Activated T-cell treated with anti-CD3 and anti-CD28 coated beads for 24 hours (primary cell): ENCODE measurements at places on chromosomes 12 and 14.

- DNase-seq: no peak
Measured at GRCh38 chr12:1773937-1774655, 46.3 kb upstream of the LRTM2 start.

GRCh38 chr12:94033101-94033500 is 115.3 kb upstream of the PLXNC1 start:
- DNase-seq: no peak

DNA sequence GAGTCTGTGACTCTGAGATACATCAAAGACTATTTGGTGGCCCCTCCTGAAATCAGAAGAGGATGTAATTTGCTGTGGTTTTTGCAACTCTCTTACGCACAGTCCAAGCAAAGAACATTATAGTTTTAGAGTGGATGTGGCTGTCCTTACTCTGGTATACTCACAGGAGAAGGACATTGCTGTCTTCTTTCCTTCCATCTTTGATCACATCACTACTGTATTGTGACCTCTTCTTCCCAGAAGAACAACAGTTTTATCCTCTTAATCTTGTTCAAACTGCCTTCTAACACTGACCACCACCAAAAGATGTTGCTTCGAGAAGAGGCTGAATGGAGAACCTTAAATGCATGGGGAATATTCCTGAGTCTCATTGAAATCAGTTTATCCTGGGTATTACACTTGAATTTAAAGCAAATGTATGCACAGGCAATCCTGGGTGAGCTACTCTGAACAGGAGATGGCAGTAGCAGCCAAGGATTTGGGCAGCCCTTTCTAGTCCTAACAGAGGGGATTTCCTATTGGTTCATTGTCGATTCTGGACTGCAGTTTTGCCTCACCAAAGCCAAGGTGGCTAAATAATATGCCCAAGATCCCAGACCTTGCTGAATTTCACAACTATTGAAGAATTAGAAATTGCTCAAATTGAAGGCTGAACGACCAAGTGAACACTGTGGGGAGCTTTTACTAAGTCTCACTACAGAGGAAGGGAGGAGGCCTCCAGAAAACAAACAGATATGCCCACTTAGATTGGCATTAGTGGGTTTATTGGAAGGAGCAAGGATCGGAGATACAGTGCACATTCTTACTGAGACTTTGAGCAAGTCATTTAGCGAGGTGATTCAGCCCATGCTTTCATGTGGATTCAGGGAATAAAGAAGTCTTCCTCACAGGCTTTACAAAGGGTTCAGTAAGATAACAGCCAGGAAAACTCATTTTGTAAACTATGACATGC is 282.8 kb downstream of the PAWR start:
- no peak for DNase-seq

- no peak for DNase-seq
Measured at GRCh38 chr14:24846261-24846660, 203.7 kb downstream of the STXBP6 start.

DNA sequence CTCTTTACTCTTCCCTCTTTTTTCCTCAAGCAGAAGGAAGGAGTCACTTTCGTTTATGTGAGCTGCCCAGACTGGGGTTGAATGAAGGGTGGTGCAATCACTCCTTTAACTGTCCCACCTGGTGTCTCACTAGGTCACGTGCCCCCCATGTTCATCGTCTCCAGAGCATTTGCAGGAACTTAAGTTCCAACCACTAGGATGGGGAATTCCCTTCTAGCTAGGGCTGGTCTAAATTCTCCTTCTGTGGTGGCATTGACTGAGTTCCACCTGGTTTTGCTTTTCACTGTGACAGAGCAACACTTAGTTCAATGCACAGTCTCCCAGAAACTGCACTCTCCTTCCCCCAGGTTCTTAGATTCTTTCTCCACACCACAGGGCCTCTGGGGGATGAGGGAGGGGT is 9.5 kb downstream of the FANCM start:
- no peak for DNase-seq

GRCh38 chr12:32470936-32471470 is 71.6 kb downstream of the FGD4 start:
- no peak for DNase-seq

DNA sequence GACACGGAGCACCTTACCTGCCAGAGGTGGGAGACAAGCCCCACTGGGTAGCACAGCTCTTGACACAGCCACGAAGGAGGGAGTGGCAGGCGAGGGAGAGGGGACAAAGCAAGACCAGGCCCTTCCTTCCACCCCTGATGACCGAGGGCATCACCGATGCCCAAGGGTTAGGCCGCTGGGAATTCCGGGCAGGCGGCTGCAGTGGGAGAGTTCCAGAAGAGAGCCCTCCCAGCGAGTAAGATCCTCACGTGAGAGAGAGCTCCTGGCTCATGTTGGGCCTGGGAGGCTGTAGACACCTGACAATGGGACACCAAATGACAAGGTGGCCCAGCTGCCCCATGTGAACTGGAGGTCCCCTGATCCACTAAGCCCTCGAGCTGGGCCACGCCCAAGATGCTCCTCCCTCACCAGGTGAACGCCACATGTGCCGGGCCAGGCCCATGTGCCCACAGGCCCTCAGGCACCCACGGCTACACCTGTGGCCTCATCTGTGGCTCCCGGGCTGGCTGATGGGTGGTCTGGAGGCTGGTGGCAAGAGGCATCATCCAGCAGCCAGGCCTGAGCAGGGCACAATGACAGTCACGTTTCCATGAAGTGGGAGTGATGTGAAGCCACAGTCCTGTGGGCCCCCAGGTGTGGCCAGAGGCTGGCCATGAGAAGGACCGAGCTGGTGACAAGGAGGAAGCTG is 32.1 kb upstream of the C14orf180 start:
- DNase-seq: no peak

GRCh38 chr12:115761784-115762183 is 515.7 kb downstream of the MED13L start:
- no peak for DNase-seq

- DNase-seq: no peak
Measured at GRCh38 chr12:73106296-73106695, 834.1 kb downstream of the TRHDE start.

DNA sequence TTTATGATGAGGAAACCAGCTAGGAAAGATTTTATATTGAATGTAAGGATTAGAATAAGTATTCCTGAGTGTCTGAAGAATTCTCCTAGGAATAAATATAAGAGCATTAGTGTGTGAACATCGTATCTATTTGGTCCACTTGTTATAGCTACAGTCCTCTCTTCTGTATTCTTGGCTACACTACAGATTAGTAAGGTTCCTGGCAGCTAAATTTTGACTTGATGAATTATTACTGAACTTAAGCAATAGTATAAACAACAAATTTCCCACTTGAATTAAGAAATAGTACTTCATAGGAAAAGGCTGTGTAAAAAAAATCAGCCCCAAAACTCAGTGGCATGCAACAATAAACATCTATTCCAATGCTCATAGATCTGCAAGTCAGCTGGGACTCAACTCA is 138.4 kb upstream of the G2E3 start:
- DNase-seq: no peak

GRCh38 chr12:51869496-51869865 is 18.4 kb upstream of the ANKRD33 start:
- DNase-seq: no peak

- no peak for DNase-seq
Measured at GRCh38 chr14:68974759-68975347, 4.2 kb downstream of the ACTN1 start.

- no peak for DNase-seq
Measured at GRCh38 chr12:13788626-13789025, 192.8 kb downstream of the GRIN2B start.

GRCh38 chr12:60078026-60078425 is 482.2 kb downstream of the SLC16A7 start:
- no peak for DNase-seq

DNA sequence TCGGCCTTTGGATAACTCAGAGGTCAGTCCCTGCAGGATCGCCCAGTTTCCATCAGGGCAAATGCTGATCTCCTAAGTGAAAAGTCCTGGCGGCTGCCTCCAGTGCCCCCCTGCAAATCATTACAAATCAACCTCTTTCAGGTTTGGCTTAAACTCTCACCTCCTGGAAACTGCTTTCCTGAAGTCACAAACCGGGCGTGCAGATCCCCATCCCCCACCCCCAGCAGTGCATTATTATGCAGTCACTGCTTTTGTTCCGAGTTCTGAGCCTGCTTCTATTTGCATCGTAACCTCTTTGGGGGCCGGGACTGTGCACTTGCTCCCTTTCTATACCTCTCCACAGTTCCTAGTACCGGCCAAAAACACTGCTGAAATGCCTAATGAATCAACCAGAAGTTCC is at the start of gene USP44:
Gene USP44, minus strand, starts transcription at position 172 of the 400 bp plus-strand sequence. CDS start 17,220 bp downstream, outside the sequence.
- no peak for DNase-seq

- DNase-seq: no peak
Measured at GRCh38 chr14:96096639-96097610, 57.8 kb downstream of the C14orf132 start.

- DNase-seq: no peak
Measured at GRCh38 chr12:33226671-33227070, 212.9 kb downstream of the SYT10 start.

DNA sequence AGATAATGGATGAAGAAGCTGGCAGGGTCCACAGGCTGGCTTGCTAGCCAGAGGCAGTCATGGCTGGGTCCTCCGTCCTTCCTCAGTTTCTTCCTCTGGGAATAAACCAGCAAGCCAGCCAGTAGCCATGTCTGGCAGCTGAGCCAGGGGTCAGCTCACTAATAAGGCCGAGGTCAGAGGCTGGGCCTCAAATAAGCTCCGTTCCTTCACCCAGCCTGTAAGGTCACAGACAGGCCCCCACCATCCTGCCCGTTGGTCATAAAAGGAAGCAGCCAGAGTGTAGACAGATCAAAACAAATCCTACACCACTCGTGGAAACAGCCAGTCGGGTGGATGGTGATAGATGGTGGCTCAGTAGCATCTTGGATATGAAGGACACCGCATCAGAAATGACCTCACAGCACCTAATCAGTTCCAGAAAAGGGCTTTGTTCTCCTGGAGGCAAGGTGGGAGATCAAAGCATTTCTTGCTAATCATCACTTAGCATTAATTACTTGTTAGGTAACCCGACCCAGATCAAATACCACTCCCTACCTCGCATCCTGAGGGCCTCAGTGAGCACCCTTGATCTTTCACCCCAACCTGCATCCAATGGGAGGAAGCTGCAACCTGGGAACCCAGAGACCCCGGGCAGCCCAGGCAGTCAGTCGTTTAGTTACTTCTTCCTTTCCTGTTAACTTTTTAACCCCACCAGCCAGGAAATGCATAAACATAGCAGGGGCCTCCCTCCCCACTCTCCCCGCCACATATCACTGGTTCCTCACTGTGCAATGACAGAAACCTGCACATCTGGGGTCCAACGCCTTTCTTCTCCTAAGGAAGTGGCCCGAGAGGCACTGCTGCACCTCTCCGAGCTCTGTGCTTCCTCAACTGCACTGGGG is 90.2 kb downstream of the KDM2B start:
- no peak for DNase-seq

- no peak for DNase-seq
Measured at GRCh38 chr12:48216785-48217184, 13.7 kb upstream of the OR10AD1 start.

DNA sequence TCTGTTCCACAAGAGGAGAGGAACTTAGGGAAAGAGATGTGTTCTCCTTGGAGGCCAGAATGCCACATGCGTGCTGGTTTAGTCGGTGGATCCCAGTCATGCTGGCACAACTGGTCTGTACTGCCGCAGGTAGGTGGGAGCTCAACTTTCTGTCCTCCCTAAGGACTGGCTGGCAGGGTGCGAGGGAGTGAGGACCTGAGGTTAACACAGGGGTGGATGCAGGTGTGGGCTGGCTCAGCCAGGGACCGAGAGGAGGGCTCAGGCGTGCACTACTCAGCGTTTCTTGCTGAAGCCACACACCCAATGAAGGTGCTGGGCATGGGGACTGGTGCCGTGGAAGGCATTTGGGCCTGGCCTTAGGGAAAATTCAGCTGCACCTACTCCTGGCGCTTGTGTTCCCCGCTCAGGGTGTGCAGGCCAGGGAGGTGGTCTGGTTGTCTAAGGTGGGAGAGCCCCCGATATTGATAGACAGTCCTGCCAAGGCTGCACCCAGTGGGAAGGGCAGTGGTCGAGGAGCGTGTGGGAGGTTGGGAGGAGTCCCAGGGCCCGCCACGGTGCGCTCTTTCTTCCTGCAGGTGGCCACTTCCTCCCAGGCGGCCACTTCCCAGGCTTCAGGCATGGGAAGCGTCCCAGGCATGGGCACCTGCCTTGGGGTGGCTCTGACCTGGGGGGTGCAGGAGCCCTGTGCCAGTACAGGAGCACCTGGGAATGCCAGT is 138.4 kb downstream of the ADGRD1 start:
- no peak for DNase-seq

GRCh38 chr14:20631023-20631879 is 10.2 kb downstream of the OR6S1 start:
- peak; percentile 54 for DNase-seq

DNA sequence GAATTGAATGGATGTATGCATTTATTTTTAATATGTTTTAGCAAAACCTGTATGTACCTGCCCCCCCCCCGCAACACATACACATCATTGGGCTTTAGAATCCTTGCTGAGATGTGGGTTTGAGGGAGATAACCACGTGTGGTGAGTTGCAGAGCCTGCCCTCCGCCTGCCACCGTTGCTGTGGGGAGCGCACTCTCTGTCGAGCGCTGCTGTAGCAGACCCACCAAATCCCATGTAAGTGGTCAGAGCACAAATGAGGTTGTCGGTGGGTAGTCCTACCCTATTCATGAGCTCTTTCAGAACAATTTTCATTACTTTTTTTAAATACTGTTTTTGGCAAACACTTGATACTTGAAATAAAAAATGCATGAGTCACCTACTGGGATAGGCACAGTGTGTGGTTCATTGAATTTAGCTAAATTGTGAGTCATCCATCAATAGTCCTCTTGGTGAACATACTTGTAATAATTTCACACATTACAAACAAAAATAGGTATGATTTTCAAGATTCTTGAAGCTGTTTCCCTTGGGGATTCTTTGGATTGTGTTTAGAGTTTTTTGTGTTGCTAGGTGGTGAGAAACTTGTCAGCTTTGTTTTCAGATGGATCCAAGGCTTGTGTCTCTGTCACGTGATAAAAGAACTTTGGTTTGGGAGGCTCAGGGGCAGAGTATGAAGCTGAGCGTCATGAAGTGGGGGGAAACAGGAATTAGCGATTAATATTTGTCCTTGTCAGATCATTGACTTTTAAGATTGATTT is 107.6 kb downstream of the PTCSC3 start:
- DNase-seq: no peak

GRCh38 chr12:52521175-52521567 is 977 bp upstream of the KRT5 start:
- no peak for DNase-seq

DNA sequence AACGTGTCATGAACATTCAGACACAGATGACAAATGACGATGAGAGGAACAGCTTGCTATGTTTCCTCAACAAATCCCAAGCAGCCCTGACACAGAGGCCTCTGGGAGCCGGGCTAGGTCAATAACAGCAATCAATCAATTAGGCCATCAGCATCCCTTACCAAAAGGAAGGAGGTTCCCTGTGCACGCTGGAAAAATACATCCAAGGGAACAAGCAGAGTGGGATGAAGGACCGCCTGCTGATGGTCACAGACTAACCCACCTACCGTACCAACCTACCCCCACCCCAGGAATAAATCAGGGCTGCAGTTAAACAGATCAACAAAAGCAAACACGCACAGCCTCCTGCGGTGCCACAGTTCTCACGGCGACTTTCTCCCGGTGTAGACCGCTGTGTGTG is 265.1 kb upstream of the SFSWAP start:
- no peak for DNase-seq

GRCh38 chr14:71371711-71372396 is 464.6 kb downstream of the PCNX1 start:
- DNase-seq: no peak
